ENCODE measurements at places on chromosomes 3 and 15.

DNA sequence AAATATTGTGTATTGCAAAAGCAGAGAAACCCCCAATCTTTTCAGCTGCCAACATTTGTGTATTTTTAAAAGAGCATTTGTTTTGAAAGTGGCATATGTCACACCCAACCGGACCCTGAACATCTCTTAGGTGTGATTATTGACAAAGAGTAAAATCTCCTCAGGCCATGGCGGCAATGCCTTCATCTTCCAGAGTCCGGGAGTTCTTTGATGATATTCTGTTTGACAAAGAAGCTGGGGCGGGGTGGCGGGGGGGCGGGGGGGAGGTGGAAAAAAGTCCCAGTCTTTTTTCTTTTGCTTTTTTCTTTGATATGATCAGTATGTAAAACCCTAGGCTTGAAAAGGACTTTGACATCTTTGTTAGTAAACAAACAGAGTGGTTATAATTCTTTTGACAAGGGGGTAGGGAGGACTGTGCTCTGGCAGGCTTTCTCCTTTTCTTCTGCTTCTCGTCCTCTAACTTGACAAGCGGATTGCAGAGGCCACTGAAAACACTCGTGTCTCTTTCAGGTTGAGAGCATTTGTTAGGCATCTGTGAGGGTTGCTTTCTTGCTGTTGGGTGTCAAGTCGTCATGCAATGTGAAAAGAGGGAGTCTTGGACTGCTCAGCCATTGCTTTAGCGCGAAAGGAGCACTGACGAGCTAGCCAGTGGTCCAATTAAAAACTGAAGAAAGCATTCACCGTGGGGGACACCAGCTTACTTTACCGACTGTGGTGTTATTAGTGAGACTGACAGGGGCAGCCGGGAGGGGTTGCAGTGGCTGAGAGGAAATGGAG lies 243.2 kb downstream of the NSUN3 start:
- DNase-seq = no peak

GRCh38 chr3:46321461-46322104 lies 32.3 kb upstream of the CCR2 start:
- DNase-seq = no peak

DNA sequence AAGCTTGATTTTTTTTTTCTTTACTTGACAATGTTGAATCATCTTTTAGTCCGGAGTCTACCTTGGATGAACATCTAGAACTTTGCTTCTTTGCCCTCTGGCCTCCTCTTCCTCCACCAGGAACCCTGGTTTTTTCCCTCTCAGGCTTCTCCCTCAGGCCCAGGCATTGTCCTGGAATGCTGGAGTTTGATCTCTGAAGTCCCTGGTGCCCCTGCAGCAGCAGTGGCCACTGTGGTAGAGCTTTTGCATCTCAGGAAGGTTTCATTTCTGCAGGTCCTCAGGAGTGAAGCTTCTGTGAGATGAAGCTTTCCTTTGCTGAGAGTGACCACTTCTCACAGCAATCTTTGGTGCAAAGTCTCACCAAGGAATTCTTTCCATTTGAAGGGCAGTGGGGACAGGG lies 39.0 kb upstream of the NEDD4 start:
- DNase-seq = no peak

GRCh38 chr15:31887246-31887645 lies 143.1 kb upstream of the CHRNA7 start:
- DNase-seq = no peak

DNA sequence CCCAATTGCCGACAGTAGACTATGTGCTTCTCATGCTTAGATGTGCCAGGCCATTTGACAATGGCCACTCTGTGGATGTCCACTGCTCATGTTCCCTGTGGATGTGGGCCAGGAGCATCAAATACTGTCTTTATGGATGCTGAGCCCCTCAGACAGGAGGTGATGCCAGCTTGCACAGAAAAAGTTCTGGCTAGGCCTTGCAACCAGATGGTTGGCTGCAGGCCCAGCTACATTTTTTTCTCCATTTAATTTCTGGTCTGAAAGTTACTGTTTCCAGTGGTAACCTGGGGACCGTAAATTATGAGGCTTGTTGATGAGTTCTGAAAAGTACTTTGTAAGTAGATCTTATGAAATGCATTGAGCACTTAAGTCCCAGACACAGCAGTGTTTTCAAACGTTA lies 228.5 kb downstream of the CHL1 start:
- no peak for DNase-seq

GRCh38 chr15:76060118-76060989 lies 569 bp downstream of the TMEM266 start:
- no peak for DNase-seq

GRCh38 chr3:54999811-55000210 lies 72.0 kb upstream of the LRTM1 start:
- DNase-seq = no peak

DNA sequence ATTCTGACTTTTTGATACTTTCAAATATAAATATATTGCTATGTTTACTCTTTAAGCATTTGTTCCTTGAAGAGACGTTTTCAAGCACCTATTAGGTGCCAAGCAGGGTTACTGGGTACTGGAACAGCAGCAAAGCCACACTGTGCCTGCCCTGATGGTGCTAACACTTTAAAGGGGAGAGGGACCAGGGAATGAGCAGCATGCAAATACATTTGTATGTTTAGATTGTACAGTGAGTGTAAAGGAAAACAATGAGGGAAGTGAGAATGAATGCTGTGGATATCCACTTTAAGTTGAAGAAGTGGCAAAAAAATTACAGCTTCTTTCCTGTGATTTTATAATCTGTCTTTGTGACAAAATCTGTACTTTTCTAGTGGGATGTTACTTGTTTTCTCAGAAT lies 400.2 kb upstream of the ATP11B start:
- DNase-seq = no peak

GRCh38 chr3:141441381-141442364 lies 45.2 kb upstream of the RASA2 start:
- no peak for DNase-seq

DNA sequence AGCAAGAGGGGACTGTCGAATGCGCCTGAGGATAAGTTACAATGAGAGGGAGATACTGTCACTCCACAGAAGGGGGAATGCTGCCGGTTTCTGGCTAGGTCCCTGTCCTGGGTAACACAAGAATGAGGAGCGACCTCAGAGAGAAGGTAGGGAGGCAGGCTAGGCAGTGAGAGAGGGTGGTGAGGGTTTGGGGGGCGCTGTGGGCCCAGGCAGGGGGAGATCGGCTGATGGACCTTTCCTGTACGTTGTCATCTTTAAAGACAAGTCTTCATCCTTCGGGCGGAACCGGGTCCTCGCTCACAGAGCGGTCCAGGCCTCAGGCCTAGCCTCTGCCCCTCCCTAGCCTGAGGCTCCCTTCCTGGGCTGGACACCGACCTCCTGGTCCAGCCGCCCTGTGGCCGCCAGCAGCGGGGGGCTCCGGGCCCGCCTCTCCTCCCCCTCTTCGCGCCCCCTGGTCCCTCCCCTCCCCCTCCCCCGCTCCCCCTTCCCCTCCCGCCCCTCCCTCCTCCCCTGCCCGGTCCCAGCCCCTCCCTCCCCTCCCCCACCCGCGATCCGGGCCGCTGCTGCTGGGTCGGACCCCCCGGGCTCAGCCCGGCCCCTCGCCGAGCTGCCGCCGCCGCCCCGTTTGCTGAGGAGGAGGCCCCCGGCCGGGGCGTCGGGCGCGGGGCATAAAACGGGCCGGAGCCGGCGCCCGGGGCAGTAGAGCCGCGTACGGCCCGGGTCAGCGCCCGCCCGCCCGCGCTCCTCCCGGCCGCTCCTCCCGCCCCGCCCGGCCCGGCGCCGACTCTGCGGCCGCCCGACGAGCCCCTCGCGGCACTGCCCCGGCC lies at the start of gene CHRD:
Gene CHRD (plus strand): TSS at position 697 of the 827 bp plus-strand sequence. CDS start 265 bp downstream, outside the sequence.
- no peak for DNase-seq

DNA sequence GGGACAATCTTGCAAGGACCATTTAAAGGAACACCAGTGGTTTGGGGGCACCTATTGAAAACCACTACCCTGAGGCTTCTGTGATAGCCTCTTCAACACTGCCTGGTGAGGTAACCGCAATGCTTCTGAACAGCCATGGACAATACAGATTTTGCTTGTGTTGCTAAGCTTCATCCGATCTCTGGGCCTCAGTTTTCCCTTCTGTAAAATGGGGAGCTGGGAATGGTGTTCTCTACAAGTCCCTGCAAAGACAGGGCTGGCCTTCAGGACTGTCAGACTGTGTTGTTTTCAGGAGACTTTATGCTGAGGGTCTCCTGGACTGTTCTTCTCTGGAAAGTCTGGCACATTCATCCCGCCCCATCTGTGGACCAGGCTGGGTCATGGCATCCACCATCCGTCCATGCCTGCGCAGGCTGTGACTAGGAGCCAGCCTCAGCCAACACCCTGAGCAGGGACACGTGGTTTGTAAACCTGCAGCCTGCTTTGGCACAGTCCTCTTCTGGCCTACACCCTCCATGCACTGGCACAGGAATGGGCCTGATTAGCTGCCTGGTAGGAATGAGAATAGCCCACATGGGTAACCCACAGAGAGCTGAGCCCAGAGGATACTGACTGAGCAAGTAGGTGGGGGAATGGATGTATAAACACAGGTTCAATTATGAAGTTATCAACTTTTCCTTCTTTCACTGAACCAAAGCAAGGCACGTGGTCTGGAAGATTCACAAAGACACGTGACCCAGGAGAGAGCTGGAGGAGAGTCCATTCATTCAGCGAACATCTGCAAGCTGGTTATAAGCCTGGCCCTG lies 55.3 kb downstream of the ROPN1B start:
- no peak for DNase-seq

- no peak for DNase-seq
Measured at GRCh38 chr3:33092496-33093254, 4.3 kb downstream of the GLB1 start.

DNA sequence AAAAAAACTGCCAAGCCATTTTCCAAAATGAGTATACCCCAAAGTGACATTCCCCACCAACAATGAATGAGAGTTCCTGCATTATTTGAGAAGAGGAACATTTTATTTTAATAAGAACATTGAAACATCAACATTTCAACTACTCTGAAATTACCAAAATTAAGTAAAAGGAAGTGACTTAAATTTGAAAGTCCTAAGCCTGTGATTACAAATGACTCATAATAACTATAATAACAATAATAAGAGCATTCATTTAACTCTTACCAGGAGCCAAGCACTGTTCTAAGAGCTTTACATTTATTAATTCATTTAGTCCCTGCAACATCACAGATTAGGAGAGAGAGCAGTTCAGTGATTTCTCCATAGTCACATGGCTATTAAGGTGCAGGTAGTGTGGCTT lies 32.4 kb downstream of the LRRC28 start:
- DNase-seq = no peak

- DNase-seq = no peak
Measured at GRCh38 chr3:17035033-17035432, 150.3 kb downstream of the PLCL2 start.

DNA sequence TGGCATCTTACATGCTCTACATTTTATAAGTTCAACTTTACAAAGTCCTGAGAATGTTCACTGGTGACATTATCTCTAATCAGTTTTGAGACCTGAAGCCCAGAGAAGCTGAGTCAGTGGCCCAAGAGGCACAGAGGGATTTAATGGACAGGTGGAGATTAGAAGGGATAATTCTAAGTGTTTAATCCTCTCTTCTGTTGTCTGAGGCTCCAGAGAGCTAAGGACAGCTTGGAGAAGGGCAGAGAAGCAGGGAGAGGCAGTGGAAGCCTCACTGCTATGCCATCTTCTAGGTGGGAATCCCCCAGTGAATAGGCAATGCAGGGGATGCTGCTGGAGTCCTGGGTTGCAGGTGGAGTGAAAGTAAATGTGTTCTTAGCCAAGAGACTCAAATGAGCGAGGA lies 369.4 kb upstream of the SLCO3A1 start:
- no peak for DNase-seq

- no peak for DNase-seq
Measured at GRCh38 chr15:52004806-52005205, 14.2 kb upstream of the MAPK6 start.

DNA sequence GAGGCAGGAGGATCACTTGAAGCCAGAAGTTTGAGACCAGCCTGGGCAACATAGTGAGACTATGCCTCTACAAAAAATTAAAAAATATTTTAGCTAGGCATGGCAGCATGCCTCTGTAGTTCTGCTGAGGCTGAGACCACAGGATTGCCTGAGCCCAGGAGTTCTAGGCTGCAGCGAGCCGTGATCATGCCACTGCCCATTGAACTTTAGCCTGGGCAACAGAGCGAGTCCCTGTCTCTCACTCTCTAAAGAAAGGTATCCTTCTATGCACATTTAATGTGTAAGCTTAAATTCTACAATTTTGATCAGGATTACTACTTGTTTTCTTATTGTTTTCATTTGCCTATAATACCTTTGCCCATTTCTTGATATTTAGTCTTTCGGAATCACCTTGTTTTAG lies 26.8 kb downstream of the GALK2 start:
- no peak for DNase-seq

- DNase-seq = no peak
Measured at GRCh38 chr3:148075771-148076716, 621.7 kb upstream of the AGTR1 start.

DNA sequence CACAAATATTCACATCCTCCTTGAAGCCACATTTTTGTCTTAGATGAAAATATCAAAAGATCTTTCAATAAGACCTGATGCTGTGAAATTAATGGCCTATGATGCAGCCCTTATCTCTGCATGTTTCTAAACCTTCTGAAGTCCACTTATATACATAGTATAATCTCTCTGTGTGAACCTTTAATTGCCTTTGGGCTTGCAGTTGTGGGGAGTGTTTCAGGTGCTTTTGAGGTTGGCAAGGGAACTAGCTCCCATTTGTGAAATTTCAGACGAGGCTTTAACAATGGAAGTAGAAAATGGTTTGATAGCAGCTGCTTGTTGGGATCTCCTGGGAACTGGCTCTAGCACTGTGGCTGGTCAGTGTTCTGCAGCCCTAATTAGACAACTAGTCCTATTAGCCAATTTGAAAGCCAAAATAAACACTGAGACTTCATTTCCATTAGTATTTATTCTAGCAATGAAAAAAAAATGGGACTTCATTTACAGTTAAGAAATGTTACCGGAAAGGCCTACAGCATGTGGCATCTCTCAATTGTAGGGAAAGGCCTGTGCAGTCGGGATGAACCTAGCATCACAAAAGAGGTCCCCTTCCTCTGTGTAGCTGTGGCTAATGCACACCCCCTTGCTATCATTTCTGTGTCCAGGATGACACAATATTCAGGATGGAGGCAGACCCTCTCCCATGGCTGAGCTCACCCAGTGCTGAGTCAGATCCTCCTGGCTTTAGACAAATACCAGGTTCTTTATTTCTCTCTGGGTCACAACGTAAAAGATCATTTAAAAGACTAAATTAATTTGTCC lies 140.7 kb upstream of the TRIM42 start:
- no peak for DNase-seq

GRCh38 chr3:171176244-171176933 lies 149.9 kb upstream of the SLC2A2 start:
- no peak for DNase-seq

- DNase-seq = no peak
Measured at GRCh38 chr15:101091080-101092017, 160.5 kb downstream of the CHSY1 start.

DNA sequence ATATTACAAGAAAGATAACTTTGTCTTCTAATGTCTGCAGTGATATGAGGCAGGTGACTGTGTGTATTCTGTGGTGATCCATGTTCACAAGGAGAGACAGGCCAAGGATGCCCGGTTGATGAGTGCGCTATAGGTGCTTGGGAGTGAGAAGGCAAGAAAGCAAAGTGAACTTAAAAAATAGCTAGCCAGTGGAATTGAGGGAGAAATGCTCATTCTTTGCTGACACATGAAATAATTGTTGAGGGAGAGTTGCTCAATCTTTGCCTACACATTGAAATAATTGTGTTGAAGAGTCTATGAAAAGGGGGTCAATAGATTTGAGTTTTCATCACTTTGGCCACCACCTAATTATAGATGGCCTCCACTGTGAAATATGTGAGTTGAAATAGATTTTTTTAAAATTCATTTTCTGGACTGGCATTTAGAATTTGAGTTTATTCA lies 156.3 kb downstream of the LPP start:
- DNase-seq = no peak

Data from substantia nigra (tissue), 51 donors.